CD8-positive, alpha-beta T cell (primary cell): ENCODE measurements at places on chromosomes 11 and 22.
A peak's percentile ranks its signal among the peaks of the same experiment; 100 is the strongest.

- DNase-seq = no peak
Measured at GRCh38 chr22:41883400-41883799, 31.5 kb downstream of the SHISA8 start.

DNA sequence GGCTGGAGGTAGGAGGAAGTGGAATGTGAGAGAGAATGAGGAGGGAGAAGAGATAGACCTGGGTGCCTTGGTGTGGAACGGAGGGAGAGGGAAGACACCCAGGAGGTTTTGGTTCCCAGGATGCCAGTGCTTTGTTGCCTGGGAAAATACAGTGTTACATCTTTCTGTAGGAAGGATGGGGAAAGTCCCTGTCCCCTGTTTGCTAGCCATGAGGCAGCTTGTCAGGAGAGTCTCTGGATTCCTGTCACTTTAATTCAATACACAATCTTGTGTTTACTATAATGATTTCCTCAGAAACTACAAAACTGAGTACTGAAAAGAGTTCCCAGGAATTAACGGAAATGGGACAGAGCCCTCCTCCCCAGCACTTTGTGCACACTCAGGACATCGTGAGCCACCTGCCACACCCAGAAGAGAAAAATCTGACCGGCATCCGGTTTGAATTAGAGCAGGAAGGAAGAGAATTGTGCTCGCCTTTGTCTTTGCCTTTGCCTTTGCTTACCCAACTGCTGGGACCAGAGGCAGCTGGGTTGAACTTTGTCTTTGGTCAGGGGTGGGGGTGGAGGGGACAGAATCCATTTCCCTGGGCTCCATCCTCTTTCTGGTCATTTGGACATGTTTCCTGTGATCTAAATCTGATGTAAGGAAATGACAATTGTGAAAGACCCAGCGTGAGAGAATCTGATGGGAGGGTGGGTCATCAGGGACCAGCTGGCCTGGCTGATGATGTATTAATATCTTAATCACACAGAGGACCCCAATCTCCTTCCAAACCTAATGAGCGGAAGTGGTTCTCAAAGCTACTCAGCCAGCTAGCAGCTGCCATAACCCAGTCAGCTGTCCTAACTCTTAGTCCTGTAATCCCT is 1.3 kb upstream of the LIMK2 start:
- DNase-seq = peak; percentile 54

GRCh38 chr11:68146704-68147474 is 25.7 kb upstream of the CHKA start:
- DNase-seq = no peak

- DNase-seq = no peak
Measured at GRCh38 chr11:76599041-76600013, 71.2 kb downstream of the LRRC32 start.

- DNase-seq = no peak
Measured at GRCh38 chr11:104999721-105000120, 23.2 kb downstream of the CASP5 start.

DNA sequence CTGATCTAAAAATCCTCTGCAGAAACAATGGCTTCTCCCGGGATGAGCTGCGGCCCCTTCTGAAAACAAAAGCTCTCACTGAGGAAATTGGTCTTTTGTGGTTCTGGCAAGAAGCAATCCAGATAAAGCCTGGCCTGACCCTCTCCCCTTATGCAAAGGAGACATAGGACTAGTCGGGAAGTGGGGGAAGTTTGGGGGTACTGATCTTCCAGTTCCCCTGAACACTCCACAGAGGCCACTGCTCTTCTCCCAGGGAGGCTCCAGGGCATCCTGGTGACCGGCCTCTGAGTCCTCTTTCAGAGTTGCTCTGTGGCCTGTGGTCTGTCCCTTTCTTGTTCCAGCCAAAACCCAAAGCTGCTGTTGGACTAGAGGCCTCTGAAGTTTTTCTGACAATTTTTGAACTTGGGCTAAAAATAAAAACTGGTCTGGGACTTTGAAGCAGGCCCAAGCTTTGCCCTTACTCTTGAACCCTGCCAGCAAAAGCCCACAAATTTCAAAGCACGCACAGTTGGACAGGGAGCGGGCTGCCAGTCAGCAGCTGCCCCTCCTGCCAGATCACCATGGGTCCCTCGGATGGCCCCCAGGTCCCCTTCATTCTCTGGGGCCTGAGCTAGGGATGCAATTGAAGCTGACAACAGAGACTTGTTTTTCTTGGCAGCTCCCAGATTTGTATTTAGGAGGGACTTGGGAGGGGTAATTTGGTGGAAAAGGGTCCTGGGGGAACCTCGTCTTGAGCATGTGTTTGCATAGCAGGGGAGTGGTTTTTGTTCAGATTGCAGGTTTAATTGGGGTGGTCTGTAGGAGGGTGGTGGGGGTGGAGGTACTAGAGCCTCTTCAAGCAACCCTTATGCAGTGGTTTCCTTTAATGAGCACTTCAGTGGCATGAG is 381.6 kb upstream of the CADM1 start:
- DNase-seq = no peak

DNA sequence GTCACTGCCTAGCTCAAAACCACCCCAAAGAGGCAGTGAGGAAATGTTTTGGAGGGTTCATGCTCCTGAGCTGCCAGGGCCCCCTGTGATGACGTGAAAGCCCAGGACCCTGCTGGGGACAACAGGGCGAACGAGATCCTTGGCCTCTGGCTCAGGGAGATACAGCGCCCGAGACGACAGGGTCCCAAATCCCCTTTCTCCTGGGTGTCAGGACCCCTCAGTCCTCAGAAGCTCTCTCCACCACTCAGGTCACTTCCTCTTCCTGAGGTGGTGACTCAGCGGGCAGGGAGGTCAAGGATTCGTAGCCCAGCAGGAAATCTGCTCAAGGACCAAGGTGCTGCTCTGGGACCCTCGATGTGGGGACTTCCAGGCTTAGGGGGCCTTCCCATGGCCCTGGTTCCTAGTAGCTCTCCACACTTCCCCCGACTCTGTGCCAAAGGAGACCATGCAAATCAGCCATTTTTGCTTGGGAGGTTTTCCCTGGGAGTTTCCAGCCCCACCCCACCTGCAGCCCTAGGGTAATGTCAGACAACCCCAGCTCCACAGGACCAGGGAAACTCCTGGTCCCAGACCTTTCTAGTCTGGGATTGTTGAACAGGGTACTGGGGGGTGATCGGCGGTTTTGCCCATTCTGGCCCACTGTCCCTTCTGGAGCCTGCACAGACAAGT is 12.8 kb downstream of the BCL9L start:
- no peak for DNase-seq

DNA sequence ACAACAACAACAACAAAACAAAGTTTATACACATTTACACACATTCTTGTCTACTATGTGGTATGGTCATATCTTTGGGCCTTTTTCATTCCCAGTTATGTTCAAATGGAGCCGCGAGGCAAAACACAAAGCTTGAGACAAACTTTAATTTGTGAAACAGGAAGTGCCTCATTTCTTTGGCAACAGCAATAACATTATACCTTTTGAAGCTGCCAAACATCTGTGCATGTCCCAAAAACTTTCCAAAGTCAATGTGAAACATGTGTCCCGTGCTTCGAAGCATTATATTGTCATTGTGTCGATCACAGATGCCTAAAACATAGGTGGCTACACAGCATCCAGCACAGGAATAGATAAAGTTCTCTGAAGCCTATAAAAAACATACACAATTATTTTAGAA is 25.0 kb upstream of the RPS13 start:
- DNase-seq = no peak

DNA sequence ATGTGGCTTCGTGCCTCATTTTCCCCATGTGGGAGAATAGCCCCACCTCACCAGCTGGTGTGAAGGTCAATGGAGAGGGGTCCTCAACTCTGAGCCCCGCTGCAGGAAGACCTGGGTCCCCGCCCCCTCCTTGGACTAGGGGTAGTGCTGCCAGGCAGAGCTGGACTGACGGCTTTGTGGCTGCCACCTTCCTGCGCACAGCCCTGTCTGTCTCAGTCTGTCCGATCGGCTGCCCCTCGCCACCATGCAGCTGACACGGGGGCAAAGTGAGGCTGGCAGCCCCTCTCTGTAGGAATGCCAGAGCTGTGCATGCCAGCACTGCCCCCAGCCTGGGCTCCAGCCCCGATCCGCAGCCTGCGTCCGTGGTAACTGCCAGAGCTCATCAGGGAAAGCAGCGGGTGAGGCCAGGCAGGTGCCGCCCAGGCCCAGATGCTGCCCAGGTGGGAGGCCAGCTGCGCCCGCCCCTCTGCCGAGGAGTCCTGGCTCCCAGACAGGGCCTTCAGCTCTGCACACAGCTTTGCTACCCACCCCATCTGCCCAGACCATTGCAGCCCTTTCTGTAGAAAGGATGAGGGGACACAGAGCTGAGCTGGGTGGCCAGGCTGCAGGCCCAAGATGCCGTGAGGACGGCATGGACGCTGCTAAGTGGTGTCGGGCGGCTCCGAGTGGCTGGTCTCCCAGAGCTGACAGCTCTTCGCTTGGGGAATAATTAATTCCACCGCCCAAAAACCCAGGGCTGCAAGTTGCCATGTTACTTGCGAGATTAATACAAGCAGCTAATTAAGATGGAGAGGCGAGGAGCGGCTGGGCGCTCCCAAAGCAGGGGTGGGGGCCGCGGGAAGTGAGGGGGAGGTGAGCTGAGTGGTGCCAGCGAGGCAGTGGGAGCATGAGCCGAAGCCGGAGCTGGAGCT is 19.5 kb upstream of the FLRT1 start:
- DNase-seq = no peak

DNA sequence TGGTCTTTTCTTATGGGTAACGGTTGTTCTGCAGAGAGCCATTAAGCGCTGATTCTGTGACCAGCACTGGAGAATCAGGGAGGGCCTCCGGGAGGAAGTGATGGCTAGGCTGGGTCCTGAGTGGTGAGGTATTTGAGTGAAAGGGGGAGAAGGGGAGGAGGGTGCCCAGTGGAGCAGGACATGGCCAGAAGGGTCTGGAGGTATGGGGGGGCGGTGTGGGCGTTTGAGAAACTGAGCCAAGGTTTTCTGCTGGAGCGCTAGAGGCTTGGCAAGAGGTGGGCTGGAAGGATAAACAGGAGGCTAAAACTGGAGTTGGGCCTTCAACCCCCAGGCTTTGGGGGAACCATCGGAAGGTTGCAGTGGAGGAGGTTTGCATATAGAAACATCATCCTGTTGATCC is 72.5 kb downstream of the FBLN1 start:
- no peak for DNase-seq

DNA sequence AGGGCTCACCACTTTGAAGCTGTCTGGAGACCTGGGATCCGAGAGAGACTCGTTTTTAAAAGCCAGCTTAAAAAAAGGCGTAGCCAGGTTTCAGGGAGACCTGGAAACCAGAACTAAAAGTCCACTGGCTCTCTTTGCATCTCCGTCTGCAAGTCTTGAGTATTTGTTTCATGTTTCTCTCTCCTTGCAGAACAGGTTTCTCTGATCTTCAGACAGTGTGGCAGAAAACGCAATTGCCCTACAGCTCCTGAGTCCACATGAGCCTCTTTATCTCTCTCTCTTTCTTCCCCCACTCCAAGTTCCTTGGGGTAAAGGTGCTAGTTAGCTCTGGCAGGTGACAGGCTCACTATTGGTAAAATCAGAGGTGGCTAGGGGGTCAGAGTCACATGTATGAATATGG is 67.0 kb upstream of the AMPD3 start:
- DNase-seq = no peak

GRCh38 chr11:124315052-124315451 is 1.3 kb upstream of the OR8D1 start:
- DNase-seq = no peak

DNA sequence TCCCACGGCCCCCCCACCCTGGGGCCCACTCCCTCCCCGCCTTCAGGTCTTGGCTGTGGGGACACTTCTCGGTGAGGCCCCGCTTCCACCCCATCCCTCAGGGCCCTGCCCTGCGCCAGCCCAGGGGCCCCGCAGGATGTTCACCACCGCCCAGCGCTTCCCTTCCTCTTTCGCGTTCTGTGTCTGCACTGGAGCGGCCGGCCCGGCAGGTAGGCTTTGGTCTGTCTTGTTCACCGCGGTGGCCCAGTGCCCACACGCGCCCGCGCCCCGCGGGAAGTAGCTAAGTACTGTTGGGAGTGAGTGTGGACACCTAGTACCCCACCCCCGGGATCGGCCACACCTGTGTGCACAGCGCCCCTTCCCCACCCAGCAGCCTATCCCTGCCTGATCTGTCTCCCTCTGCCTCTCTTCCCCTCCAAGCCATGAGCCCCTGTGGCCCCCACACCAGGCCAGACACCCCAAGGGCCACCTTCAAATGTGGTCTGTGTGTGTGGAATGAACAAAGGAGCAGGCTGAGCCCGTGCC is 85.4 kb downstream of the WNT7B start:
- no peak for DNase-seq

- DNase-seq = no peak
Measured at GRCh38 chr11:43693731-43694130, 13.2 kb downstream of the HSD17B12 start.

- DNase-seq = no peak
Measured at GRCh38 chr11:34633990-34634693, 13.2 kb downstream of the EHF start.

- DNase-seq = no peak
Measured at GRCh38 chr11:23398052-23398451, 537.8 kb upstream of the CCDC179 start.

- no peak for DNase-seq
Measured at GRCh38 chr11:9104580-9104979, 13.2 kb upstream of the SCUBE2 start.

- DNase-seq = no peak
Measured at GRCh38 chr11:70660059-70660888, 261.9 kb downstream of the CTTN start.

DNA sequence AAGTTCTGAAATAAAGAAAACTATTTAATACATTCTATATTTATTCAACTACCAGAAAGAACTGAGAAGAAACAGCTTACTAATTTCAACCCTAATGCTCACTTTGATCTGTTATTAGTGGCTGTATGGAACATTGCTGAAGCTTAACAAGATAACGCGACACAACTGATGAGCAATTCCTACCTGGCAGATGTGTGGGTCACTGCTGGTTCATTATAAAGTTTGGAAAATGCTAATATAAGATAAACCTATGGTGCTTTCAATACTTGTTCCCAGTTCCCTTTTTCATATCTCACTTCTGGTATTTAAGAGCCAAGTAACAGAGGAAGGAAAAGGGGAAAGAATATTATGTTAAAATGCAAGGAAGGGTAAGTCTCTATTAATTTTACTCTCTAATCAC is 10.5 kb downstream of the CTSC start:
- DNase-seq = no peak

DNA sequence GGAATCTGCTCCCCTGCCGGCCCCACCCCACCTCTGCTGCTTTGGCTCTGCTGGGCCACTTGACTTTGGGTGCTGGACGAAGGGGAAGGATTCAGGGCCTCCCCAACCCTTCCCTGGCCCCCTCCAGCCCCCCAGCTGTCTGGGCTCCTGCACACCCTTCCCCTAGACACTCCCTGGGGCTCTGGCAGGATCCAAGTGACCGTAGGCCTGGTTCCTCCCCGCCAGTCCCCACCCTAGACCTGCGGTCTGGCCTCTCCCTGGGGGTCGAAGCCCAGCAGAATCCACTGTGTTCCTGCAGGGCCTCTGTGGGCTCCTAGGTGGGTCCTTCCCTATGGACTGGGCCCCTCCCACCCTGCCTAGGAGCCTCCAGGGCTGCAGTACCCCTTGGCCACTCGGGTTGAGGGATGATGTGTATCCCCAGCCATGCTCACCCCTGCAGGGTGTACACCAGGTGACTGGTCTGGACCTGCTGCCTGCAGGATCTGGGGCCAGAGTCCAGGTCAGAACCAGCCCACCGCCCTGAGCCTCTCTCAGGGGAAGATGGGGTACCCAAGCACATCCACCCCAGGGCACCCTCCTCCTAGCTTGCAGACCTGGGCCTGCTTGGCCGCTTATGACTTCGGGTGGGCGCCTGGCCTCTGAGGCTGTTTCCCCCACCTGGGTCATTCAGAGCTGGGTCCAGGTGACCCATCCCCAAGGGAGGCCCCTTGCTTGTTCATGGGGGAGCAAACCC is 5.6 kb downstream of the PIM3 start:
- no peak for DNase-seq
